ENCODE measurements at places on chromosomes 3 and 15.

DNA sequence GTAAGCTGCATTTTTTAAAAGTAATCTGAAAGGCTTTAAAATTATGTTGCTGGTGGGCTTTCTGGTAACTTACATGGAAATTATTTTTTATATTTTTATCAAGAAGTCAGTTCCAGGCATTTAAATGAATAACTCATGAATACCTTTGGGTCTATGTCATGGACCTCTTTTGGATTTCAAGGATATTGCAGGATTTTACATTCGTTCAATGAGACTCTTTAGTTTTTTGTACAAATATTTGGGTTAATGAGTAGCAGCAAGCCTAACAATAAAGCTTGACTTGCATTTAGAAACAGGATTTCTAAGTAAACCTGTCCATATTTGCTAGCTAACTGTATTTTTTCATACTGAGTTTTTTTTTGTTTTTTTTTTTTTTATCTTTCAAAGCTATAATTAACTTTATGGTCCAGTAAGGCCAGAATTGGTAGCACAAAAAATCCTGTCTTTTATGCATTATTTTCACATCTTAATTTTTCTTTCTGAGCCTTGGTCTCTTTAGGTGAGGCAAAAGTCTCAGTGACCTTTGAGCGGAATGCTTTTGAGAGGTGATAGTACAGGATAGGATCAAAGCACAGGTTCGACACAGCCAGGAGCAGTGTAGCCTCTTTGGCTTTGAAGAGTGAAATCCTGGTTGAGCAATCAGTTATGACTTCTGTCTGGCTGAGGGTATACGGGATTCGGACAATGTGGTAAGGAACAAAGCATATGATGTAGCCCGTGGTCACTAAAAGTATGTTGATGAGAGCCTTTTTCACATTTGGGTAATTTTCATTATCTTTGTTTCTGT lies 4.8 kb downstream of the GPR171 start:
- no peak for DNase-seq

DNA sequence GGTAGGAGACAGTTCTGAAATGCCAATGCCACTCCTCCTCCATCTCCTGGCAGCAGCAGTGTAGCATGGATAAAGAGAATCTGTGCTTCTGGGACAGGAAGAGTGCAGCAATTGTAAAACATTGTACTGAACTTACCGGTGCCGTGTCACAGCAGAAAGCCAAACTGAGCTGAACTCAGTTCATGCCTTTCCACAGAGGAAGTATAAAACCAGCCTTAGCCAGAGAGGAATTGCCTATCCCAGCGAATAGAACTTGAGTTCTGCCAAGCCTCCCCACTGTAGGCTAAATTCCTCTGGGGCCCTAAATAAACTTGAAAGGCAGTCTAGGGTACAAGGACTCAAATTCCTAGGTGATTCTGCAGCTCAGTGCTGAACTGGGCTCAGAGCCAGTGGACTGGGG lies 148.8 kb downstream of the SLC9A9 start:
- no peak for DNase-seq

GRCh38 chr15:92395098-92395635 lies 1.5 kb downstream of the ST8SIA2 start:
- no peak for DNase-seq

GRCh38 chr15:73796331-73796831 lies 43.2 kb upstream of the INSYN1 start:
- no peak for DNase-seq

GRCh38 chr3:53503195-53503594 lies 8.8 kb downstream of the CACNA1D start:
- no peak for DNase-seq

GRCh38 chr3:50165910-50166538 lies 10.9 kb downstream of the SEMA3F start:
- no peak for DNase-seq

- no peak for DNase-seq
Measured at GRCh38 chr3:149688122-149688757, 30.4 kb upstream of the WWTR1 start.

DNA sequence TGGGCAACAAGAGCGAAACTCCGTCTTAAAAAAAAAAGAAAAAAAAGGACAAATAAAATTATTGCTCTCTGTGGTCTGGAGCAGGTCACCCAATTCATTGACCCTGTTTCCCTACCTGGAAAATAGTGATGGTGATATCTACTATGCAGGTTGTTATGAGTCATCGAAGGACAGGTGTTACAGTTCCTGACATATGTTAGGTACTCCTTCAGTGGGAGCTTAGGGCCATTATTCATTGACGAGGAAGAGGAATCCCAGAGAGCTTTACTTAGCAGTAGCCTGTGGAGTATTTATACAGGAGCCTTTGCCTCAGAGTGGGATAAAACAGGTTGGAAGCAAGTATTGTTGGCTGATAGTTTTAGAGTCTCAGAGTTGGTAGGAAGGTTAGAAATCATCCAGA lies 74.5 kb downstream of the SLC7A14 start:
- DNase-seq: no peak

GRCh38 chr15:79170256-79170664 lies 79.7 kb upstream of the RASGRF1 start:
- no peak for DNase-seq
